Stimulated activated CD8-positive, alpha-beta memory T cell treated with anti-CD3 and anti-CD28 coated beads, Interleukin-2, amount 100 ng/mL, for 48 hours (primary cell): ENCODE measurements at places on chromosomes 2 and 18.

GRCh38 chr18:12692206-12692605, 10.3 kb downstream of the CEP76 start:
- no peak for DNase-seq

DNA sequence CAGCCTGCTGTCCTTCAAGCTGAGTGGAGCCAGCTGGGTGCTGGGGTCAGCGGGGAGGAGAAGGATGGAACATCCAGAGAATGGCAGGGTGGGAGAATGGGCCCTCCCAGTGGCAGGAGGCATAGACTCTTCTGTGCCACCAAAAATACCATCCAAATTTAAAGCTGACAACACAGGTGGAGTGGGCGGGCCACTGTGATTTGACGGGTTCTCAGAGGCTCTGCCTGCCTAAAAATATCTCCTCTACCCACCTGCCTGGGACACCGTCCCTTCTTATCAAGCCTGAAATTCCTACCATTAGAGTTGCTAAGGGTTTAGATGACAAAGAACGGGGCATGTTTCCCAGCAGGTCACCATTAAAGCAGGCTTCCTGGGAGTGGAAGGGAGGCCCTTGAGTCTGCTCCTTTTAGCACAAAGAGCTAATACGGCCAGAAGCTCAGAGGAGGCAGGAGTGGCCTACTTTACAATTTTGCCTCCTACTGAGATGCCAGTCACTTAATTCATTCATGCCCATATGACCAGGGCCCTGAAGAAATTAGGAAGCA, 19.8 kb upstream of the MARCHF4 start:
- DNase-seq, result no peak

- no peak for DNase-seq
Measured at GRCh38 chr2:148026573-148026972, 5.7 kb downstream of the MBD5 start.

DNA sequence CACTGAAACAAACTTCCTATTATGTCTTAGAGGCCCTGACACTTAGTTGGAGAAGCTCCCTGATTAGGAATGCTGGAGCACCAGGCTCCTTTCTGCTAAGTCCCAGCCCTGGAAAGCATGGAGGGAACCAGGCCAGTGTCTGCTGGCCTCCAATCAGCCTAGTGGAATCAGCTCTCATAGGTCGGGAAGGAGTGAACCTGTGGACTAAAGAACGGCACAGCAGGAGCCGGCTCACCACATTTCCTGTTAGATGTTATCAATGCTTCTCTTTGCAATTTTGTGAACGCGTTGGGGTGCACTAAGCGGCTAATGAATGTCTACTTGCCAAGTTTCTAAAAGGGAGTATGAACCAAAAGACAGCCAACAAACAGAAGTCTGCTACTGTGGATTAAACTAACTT, 296.6 kb downstream of the NAPG start:
- no peak for DNase-seq

DNA sequence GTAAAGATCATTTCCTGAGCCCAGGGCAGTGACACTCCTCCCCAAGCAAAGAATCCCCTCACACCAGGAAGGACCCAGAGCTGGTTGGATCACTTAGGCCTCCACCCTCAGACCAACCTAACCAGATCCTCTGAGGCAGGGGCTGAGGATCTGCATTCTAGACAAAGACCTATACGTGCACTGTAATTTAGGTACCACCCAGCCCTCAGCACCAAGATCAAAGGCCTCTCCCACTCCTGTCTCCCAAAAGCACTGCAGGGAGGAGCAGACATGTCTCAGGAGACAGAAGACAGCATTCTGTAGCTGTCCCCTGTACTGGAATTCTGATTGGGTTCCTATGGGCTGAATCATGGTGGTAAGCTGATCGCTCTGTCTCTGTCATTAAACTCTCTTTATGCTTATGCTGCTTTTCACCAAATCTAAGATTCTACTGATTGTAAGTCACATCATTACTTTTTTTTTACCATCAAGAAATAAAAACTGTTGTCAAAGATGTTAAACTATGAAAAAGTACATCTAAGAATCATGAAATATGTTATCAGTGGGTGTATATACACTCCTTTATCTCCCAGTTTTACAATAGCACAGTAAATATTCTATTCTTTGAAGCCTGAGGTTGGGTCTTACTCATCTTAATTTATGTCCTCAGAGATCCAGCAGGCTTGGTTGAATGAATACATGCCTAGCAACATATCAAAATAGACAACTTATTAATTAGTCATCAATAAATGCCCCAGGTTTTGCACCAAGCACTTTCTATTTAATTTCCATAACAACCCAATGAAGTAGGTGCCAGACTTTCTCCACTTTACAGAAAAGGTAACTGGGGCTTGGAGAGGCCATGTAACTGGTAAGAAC, 28.3 kb downstream of the MCFD2 start:
- DNase-seq, result no peak

DNA sequence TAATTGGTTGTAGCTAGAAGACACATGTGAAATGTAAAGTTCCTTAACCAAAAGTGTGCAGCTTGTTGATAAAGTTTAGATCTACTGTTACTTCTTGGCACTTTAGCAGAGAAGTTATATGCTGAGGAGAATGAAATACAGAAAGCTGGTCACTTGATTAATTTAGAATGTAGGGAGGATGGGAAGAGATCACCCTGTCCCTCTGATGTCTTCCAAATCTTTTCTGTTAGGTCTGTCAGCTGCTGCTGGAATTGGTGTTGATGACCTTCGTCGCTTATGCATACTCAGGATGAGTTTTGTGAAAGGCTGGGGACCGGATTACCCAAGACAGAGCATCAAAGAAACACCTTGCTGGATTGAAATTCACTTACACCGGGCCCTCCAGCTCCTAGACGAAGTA, 48.0 kb downstream of the SMAD4 start:
- DNase-seq, result no peak

- DNase-seq, result no peak
Measured at GRCh38 chr2:47134386-47135090, 20.6 kb downstream of the STPG4 start.

- DNase-seq, result no peak
Measured at GRCh38 chr2:233248999-233249398, 2.5 kb upstream of the ATG16L1 start.

DNA sequence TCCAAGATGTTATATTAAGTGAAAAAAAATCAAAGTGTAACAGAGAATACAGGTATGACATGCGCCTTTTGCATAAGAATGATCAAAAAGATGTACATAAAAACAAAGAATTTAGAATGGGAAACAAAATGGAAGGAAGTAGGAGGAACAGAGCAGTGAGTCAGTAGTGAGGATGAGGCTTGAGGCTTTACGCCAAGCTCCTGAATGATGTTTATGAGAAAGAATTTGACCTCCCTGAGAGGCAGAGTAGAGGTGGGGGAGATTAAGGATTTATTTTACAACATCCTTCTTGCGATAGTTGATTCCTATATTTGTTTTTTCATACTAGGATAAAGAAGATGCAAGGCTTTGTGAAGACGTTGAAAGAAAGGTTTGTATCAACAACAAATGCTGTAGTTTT, 81.4 kb downstream of the DCDC2C start:
- no peak for DNase-seq
